ENCODE measurements at places on chromosomes 3 and 15.
A peak's percentile ranks its signal among the peaks of the same experiment; 100 is the strongest.

GRCh38 chr3:155367506-155367905 lies 74.0 kb upstream of the STRIT1 start:
- DNase-seq: no peak

DNA sequence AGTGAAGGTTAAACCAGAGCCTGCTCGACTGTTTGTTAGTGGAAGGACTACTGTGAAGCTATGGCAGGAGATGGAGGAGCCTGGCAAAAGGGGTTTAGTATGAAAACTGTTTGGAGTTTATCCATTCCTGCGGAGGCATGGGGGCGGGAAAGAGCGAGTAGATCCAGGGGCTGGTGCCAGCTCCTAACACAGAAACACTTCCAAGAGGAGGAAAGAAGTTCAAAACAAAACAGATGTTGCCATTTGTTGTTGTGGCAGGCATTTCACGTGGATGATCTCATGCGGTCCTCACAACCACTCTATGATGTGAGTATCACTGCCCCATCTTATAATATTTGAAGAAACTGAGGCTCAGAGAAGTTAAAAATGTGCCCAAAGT lies 30.7 kb upstream of the KY start:
- no peak for DNase-seq

- DNase-seq: peak; percentile 52
Observed at GRCh38 chr3:155228676-155229075, 64.8 kb downstream of the STRIT1 start.

DNA sequence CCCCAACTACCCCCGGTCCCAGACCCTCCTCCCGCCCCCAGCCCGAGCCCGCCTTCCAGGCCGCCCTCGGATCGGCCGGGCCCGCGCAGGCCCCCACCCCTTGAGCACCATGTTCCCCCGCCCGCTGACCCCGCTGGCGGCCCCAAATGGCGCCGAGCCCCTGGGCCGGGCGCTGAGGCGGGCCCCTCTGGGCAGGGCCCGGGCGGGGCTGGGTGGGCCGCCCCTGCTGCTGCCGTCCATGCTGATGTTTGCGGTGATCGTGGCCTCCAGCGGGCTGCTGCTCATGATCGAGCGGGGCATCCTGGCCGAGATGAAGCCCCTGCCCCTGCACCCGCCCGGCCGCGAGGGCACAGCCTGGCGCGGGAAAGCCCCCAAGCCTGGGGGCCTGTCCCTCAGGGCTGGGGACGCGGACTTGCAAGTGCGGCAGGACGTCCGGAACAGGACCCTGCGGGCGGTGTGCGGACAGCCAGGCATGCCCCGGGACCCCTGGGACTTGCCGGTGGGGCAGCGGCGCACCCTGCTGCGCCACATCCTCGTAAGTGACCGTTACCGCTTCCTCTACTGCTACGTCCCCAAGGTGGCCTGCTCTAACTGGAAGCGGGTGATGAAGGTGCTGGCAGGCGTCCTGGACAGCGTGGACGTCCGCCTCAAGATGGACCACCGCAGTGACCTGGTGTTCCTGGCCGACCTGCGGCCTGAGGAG lies 472 bp downstream of the CHST14 start:
- DNase-seq: peak; percentile 62

DNA sequence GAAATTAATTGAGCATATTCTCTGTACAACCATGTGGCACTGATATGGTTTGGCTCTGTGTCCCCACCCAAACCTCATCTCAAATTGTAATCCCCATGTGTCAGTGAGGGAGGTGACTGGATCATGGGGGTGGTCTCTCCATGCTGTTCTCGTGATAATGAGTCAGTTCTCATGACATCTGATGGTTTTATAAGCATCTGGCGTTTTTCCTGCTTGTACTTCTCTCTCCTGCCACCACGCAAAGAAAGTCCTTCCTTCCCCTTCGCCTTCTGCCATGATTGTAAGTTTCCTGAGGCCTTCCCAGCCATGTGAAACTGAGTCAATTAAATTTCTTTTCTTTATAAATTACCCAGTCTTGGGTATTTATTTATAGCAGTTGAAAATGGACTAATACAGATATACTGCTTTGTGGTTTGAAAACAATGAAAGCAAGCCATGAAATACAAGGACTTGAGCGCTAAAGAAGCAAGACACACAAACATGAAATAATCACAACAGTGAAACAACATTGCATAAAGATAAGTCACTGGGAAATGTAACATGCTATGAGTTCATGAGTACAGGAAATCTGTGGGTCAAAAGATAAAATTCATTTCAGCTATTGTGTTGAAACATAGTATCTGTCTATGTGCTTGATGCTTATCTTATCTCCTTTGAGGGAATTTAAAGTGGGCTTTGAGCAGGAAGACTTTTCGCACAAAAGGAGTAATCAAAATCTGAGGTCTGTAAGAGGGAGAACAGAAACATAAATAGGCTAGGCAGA lies 288.7 kb downstream of the GBE1 start:
- no peak for DNase-seq

DNA sequence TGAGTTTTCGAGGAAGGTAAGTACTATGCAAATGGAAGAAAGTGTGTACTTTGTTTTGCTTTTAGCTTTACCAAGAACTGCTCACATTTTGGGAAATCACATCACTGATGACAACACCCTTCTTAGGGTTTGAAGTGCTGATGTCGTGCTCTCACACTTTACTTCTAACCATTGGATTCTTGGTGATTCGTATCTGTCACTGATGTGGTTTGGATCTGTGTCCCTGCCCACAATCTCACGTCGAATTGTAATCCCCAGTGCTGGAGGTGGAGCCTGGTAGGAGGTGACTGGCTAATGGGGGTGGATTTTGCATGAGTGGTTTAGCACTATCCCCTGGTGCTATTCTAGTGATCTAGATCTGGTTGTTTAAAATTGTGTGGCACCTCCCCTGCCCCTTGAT lies 75.4 kb upstream of the RGMA start:
- no peak for DNase-seq

- DNase-seq: peak; percentile 72
Observed at GRCh38 chr3:71307991-71308697, 275.4 kb downstream of the FOXP1 start.

- DNase-seq: peak; percentile 46
Observed at GRCh38 chr3:157082305-157082982, 77.5 kb downstream of the CCNL1 start.

DNA sequence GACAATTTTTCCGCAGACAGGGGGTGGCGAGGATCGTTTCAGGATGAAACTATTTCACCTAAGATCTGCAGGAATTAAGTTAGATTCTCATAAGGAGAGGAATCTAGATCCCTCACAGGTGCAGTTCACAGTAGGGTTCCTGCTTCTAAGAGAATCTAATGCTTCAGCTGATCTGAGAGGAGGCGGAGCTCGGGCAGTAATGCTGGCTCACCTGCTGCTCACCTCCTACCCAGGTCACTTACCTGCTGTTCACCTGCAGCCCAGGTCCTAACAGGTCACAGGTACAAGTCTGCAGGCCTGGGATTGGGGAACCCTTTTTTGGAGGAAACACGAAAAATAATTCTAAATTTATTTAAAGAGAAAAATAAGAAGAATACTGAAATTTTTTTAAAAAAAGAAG lies 406.8 kb downstream of the MCTP2 start:
- DNase-seq: no peak

GRCh38 chr3:183092256-183092655 lies 7.0 kb downstream of the MCCC1 start:
- no peak for DNase-seq

DNA sequence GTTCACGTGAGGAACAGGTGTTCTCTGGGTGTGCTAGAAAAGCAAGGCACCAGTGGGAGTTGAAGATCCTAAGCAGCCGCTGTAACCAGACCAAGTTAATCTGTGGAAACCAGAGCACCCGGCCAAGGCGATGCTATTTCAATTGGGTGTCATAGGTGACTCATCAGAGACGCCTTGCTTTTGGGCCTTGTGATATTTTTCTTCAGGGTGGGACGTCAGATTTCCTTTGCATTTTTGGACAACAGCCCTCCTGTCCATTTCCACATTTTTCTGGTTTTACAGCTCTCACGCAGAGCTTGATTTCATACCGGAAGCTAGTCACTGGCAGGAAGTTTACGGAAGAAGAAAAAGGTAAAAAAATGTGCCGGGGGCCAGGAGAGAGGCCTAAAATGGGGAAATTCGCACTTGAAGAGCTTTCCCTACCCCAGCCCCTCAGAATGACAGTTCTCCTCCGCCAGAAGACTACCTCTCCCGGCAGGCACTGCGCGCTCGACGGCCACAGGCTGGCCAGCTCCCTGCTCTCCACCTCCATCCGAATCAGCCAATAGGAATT lies 471 bp upstream of the KBTBD8 start:
- DNase-seq: no peak

- DNase-seq: no peak
Observed at GRCh38 chr3:72320955-72321303, 527.3 kb downstream of the SHQ1 start.

GRCh38 chr3:43709022-43709421 lies 18.3 kb downstream of the ABHD5 start:
- DNase-seq: no peak

GRCh38 chr3:141087076-141087777 lies 36.1 kb downstream of the SPSB4 start:
- DNase-seq: peak; percentile 35

DNA sequence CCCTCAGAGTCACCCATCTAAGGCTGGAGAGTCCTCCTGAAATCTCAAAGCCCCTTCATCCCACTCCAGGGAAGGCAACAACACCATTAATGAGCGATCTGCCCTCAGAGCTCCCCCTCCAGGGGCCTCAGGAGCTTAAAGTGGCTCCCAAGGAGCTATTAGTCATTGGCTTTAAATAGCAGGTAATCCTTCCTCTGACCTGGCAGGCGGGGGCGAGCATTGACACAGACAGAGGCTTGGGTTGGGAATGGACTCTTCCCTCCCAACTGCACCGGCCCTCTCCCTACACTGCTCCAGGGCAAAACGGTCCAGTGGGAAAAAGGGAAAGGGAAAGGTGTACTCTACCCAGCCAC lies 1.4 kb downstream of the MFGE8 start:
- DNase-seq: no peak

DNA sequence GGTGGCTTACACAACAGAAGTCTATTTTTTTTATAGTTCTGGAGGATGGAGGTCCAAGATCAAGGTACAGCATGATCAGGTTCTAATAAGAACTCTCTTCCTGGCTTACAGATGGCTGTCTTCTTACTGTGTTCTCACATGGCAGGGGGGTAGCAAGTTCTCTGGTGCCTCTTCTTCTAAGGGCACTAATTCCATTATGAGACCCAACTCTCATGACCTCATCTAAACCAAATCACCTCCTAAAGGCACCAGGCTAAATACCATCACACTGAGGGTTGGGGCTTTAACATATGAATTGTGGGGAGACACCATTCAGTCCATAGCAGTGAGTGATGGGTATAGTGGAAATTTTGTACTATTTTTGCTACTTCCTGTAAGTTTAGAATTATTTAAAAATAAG lies 75.2 kb upstream of the SLC4A7 start:
- DNase-seq: no peak

DNA sequence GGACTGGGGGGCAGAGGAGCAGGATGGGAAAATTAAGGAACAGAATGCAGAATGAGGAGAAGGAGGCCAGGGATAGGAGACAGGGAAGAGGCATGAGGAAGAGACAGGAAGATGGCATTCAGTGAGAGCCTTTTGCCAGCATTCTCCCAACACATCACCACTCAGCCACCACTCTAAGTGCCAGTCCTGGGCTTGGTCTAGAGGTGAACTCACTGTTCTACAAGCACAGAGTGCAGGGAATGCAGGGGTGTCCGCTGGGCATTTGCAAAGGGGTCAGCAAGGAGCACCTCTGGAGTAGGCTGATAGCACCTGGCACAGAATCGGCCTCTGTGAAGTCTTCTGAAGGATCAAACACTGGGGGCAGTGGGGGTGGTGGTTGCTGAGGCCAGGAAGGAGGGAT lies 14.6 kb upstream of the IGDCC3 start:
- DNase-seq: no peak

DNA sequence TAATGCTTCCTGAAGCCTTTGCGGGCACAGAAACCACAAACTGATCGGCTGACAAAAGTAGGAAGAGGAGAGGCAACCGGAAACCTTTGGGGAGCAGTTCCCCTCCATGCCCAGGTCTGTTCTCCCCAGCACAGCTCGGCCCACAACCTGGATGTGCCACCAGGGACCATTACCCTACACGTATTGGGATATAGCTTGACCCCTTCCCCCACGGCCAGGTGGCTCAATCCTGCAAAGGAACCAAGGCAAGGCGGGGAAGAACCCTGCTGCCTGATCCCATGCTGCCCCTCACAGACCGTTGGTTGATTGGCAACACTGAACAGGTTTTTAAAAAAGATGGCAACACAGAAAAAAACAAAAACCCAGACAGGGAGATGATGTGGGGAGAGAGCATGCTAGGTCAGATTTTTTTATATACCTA lies 19.7 kb upstream of the TCAIM start:
- no peak for DNase-seq

GRCh38 chr3:122800706-122801237 lies 5.9 kb downstream of the SLC49A4 start:
- peak; percentile 16 for DNase-seq

DNA sequence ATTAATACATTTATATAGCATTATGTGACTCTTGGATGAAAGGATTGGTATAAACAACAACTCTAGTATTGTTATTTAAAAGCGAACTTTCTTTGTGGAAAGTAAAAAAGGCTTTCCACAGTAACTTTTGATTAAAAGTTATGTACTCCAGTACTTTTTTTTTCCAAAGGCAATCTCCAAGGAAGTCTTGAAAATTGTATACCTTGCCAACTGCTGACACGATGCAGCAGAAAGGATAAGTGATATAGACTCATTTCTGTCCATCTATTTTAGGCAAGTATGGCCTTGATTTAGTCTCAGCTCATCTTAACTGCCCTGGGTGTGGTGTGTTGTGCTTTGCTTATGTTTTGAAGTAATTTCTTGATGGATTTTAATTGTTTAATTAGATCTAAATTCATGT lies 79.7 kb downstream of the OTOL1 start:
- DNase-seq: no peak

- DNase-seq: peak; percentile 49
Observed at GRCh38 chr3:171566803-171567422, 106.7 kb upstream of the TNIK start.

DNA sequence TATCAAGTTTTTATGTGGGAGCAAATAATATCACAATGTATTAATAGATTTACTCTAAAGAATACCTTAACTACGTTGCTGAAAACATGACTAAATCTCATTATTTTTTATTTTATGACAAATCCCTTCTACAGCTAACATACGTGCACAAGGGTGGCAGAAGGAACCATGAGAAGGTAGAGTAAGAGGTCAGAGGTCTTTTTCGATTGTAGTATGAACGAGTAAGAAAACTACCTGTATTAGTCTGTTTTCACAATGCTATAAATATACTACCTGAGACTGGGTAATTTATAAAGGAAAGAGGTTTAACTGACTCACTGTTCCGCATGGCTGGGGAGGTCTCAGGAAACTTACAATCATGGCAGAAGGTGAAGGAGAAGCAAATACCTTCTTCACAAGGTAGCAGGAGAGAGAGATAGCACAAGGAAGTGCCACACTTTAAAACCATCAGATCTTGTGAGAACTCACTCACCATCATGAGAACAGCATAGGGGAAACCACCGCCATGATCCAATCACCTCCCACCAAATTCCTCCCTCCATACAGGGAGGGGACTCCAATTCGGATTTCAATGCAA lies 95.3 kb downstream of the SUCLG2 start:
- no peak for DNase-seq

Measured in umbilical cord (tissue), 2 donors.